Neuronal stem cell (in vitro differentiated cells): ENCODE measurements at places on chromosomes 5 and 9.

GRCh38 chr5:109907189-109907588 lies 217.5 kb downstream of the MAN2A1 start:
- H3K4me3 ChIP-seq: no peak overlapping the region
- no peaks in the 10 kb centered on the region for H3K36me3 ChIP-seq
- no peak for DNase-seq
- H3K27me3 ChIP-seq: no peaks in the 10 kb centered on the region

DNA sequence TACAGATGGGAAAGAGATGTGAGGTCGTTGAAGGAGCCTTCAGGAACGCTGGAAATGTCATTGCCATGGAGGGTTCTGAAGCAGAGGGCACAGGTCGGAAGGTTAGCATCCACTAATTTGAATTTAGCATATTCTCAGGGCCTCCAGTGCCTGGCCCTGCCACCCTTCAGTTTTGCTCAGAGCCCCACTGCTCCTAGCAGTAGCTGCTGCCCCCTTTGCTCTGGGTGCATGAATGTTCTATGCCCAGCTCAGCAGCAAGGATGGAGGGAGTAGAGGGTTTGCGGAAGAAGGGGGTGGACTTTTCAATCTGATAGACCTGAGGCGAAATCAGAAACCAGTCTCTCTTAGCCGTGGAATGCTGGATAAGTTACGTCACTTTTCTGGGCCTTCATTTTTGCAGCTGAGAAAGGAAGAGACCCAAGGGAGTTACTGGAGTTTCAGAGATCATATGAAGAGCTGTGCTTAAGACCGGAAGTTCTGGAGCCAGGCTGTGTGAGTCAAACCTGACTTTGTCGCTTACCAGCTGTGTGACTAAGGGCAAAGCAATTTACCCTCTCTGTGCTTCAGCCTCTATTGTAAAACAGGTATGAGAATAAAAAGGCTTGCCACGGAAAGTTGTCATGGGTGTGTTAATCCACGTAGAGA lies 133.2 kb upstream of the PANK3 start:
- peaks cover 1% of the 10 kb centered on the region for H3K4me1 ChIP-seq
- no peaks in the 10 kb centered on the region for H3K36me3 ChIP-seq
- no peaks in the 10 kb centered on the region for H3K27me3 ChIP-seq
- DNase-seq: no peak
- H3K27ac ChIP-seq: no peak overlapping the region
- H3K4me3 ChIP-seq: no peak overlapping the region

- no peak overlapping the region for H3K4me3 ChIP-seq
- H3K36me3 ChIP-seq: no peaks in the 10 kb centered on the region
- H3K27ac ChIP-seq: no peak overlapping the region
- no peaks in the 10 kb centered on the region for H3K27me3 ChIP-seq
These were observed 95.4 kb upstream of the STC2 start for GRCh38 chr5:173423452-173424117.

DNA sequence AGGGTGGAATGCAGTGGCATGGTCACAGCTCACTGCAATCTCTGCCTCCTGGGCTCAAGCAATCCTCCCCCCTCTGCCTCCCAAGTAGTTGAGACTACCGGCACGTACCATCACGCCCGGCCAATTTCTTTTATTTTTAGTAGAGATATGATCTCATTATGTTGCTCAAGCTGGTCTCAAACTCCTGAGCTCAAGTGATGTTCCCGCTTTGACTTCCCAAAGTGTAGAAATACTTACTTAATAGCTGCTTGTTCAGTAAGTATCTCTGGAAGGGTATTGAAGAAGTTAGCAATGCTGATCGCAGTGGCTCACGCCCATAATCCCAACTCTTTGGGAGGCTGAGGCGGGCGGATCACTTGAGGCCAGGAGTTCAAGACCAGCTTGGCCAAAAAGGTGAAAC lies 35.7 kb upstream of the PLIN2 start:
- H3K27ac ChIP-seq: no peak overlapping the region
- H3K4me3 ChIP-seq: no peak overlapping the region
- H3K4me1 ChIP-seq: no peaks in the 10 kb centered on the region
- H3K27me3 ChIP-seq: no peaks in the 10 kb centered on the region
- no peak for DNase-seq
- H3K36me3 ChIP-seq: no peaks in the 10 kb centered on the region

- no peaks in the 10 kb centered on the region for H3K4me1 ChIP-seq
- no peak for DNase-seq
- H3K27me3 ChIP-seq: no peaks in the 10 kb centered on the region
- H3K4me3 ChIP-seq: no peak overlapping the region
- no peaks in the 10 kb centered on the region for H3K36me3 ChIP-seq
These were observed 77.6 kb downstream of the UGCG start for GRCh38 chr9:111974092-111974681.

- no peaks in the 10 kb centered on the region for H3K27me3 ChIP-seq
- no peak overlapping the region for H3K4me3 ChIP-seq
- H3K27ac ChIP-seq: no peak overlapping the region
- peak; percentile 9 for DNase-seq
These were observed 243.0 kb upstream of the PTPRD start for GRCh38 chr9:10855847-10856246.

GRCh38 chr9:78025186-78025585 lies 6.4 kb downstream of the GNAQ start:
- H3K27me3 ChIP-seq: no peaks in the 10 kb centered on the region
- no peak overlapping the region for H3K27ac ChIP-seq
- no peak for DNase-seq
- H3K4me3 ChIP-seq: no peak overlapping the region
- H3K36me3 ChIP-seq: peaks cover 3% of the 10 kb centered on the region
- H3K4me1 ChIP-seq: peaks cover 6% of the 10 kb centered on the region

DNA sequence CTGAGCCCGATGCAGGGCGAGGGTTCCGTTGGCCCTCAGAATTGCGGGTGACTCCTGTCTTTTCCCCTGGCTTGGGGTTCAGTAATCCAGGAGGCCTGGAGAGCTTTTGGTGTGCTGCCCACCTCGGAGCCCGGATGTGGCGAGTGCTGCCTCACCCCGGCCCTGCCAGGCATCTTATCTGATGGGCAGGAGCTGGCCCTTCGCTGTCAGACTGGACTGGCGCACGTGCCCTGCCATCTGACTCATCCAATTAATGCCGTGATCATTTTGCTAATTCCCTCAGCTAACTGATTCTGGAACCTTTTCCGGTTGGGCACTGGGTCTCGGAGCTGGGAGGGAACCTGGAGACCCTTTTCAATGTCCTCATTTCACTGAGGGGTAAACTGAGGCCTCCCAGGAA lies 34.6 kb downstream of the RXRA start:
- no peak overlapping the region for H3K27ac ChIP-seq
- H3K27me3 ChIP-seq: no peaks in the 10 kb centered on the region
- no peak overlapping the region for H3K4me3 ChIP-seq
- no peaks in the 10 kb centered on the region for H3K36me3 ChIP-seq
- peaks cover 14% of the 10 kb centered on the region for H3K4me1 ChIP-seq
- DNase-seq: no peak

DNA sequence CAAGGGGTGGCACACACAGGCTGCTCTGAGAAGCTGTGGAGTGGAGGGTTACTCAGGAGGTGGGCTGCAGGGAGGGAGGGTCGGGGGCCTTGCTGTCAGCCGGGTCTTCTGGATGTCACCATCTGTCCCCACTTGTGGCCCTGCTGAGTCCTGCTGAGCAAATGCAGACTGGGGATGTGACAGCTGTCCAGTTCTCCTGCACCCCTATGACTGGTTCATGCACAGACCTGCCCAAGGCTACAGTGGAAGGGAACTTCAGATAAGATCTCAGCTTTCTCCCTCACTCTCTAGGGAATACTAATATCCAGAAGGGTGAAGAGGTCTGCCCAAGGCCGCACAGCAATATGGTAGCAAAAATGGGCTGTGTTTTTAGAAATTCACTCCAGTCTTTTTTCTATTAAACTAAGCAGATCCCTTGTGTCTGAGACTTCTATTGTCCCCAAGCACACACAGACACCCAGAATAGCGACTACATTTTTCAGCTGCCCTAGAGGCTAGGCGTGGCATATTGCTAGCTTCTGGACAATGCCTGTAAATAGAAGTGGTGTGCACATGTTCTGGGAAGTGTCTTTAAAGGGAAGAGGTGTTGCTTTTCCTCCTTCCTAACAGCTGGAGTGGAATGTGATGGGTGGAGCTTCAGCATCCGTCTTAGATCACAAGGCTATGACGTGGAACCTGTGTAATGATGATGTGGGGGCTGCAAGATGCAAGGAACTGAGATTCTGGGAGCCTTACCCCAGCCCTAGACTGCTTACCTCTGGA lies 51.1 kb upstream of the TBC1D2 start:
- H3K27ac ChIP-seq: no peak overlapping the region
- no peak overlapping the region for H3K4me3 ChIP-seq
- H3K27me3 ChIP-seq: peaks cover 10% of the 10 kb centered on the region
- DNase-seq: no peak

GRCh38 chr5:10902145-10902544 lies 141.1 kb upstream of the DAP start:
- no peak overlapping the region for H3K27ac ChIP-seq
- no peaks in the 10 kb centered on the region for H3K27me3 ChIP-seq
- H3K4me1 ChIP-seq: peaks cover 13% of the 10 kb centered on the region
- no peaks in the 10 kb centered on the region for H3K36me3 ChIP-seq
- no peak overlapping the region for H3K4me3 ChIP-seq

DNA sequence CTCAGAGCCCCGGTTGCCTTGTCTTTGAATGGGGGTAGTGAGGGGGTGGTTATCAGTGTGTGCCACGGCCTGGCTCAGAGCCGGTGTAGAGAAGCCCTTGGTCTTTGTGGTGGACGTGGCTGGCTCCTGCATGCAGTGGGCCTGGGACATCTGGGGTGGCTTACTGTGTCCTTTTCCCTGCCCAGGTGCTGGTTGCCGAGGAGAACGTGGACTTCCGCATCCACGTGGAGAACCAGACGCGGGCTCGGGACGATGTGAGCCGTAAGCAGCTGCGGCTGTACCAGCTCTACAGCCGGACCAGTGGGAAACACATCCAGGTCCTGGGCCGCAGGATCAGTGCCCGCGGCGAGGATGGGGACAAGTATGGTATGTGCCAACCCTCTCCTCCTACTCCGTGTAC lies 16.5 kb downstream of the FGF18 start:
- H3K4me3 ChIP-seq: no peak overlapping the region
- no peak overlapping the region for H3K27ac ChIP-seq
- H3K4me1 ChIP-seq: peaks cover 8% of the 10 kb centered on the region
- DNase-seq: no peak
- no peaks in the 10 kb centered on the region for H3K27me3 ChIP-seq
- H3K36me3 ChIP-seq: no peaks in the 10 kb centered on the region

DNA sequence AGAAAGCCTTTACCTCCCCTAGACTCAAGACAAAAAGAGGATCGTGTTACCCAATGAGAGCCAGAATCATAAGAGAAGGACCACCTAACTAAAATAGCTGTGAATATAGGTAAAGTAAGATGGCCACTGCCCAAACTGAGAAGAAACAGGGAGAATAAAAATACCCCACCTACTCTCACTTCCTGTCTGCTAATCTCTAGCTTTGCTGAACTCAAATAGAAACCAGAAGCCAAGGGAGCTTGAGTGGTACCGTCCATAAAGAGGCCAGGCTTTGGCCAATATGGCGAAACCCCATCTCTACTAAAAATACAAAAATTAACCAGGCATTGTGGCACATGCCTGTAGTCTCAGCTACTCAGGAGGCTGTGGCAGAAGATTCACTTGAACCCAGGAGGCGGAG lies 123.0 kb upstream of the FST start:
- no peaks in the 10 kb centered on the region for H3K4me1 ChIP-seq
- H3K4me3 ChIP-seq: no peak overlapping the region
- DNase-seq: no peak
- H3K27ac ChIP-seq: no peak overlapping the region

DNA sequence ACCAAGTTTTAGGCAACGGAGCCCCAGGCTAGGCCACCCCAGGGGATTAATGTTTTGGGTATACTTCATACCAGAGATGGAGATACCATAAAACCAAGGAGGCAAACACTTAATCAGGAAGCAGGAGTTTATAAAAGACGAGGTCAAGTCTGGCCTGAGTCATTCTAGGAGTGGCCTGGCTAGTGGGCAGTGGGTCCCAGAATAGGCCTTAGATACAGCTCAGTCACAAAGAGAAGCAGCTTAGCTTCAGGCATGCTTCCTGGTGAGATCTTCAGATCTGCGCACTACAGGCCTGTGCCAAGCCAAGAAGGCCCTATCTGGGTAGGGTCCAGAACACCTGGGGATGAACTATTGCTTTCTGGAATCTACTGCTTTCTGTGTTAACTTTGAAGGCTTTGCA lies 20.6 kb upstream of the NR5A1 start:
- no peak overlapping the region for H3K4me3 ChIP-seq
- no peaks in the 10 kb centered on the region for H3K27me3 ChIP-seq
- no peak overlapping the region for H3K27ac ChIP-seq
- peaks cover 90% of the 10 kb centered on the region for H3K36me3 ChIP-seq
- H3K4me1 ChIP-seq: no peaks in the 10 kb centered on the region

DNA sequence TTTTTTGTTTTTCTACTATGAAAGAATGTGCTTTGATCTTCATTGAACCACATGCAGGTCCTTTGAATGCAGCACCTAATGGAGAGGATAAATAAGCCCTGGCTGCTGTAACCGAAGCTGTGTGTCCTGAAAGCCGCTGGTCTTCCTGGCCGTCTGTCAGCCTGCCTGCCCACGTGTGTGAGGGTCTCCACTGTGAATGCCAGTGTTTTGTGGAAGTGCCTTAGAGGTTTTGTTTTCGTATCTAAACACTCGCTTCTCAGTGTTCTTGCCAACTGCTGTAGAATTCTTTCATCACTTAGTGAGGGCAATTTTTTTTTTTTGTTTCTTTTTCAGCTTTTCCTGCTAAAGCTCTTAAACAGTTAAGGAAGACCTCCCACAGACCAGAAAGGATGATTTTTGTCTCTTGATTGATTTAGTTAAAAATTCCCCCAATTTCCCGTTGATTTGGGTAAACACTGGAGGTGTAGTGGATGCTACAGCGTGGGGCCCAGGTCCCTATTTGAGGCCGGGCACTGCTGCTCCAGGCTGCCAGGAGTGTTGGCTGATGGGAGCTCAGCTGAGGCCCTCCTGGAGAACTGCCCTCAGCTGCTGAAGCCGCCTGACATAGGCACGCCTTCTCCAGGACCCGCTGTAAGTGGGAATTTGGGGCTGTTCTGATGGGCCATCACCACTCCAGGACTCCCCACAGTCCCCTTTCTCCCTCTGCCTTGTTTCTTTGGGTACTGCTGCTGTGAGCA lies 29.2 kb upstream of the PTCH1 start:
- no peaks in the 10 kb centered on the region for H3K27me3 ChIP-seq
- no peaks in the 10 kb centered on the region for H3K4me1 ChIP-seq
- H3K4me3 ChIP-seq: no peak overlapping the region
- no peaks in the 10 kb centered on the region for H3K36me3 ChIP-seq
- no peak for DNase-seq

GRCh38 chr9:68851657-68852056 lies 146.6 kb downstream of the PIP5K1B start:
- no peak overlapping the region for H3K4me3 ChIP-seq
- H3K27ac ChIP-seq: no peak overlapping the region
- H3K36me3 ChIP-seq: peaks cover 27% of the 10 kb centered on the region
- no peaks in the 10 kb centered on the region for H3K4me1 ChIP-seq
